ENCODE measurements at places on chromosomes 1 and 21. TPM values are rescaled to one million over a fixed set of nuclear protein-coding genes. Genes with fewer than 3 reads are reported as not detected.
A peak's percentile ranks its signal among the peaks of the same experiment; 100 is the strongest.

CAMSAP2 gene
- total RNA-seq: 30.7 TPM

DNA sequence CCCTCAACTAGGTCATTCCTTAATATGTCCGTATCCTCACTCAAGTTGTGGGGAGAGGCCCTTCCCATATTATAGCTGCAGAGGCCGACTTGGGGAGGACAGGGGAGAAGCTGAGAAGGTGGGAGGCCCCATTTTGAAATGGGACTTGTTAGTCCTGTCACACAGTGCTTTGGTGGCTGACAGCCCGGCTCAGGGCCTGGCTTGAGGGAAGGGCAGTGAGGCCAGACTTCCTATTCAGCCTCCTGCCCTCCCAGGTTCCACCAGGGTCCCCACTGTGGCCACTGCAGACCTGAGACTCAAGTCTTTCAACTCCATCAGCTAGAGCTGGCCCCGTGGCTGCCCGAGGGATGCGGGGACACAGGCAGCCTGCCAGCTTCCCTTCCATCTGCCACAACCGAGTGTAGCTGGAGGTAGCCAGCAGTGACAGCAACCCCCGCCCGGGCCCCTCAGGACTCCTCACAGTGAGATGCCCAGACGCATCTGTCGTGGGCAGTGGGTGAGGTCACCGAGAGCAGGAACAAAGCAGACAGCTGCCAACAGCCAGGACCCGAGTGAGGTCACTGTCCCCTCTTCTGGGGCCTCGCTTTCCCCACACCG, 36.9 kb downstream of the SIM2 start:
- DNase-seq: no peak

CRYAA gene
- total RNA-seq: not detected

GRCh38 chr1:212749821-212750535, 41.6 kb downstream of the NSL1 start:
- peak; percentile 40 for DNase-seq

GRCh38 chr1:41977326-41977725, 58.6 kb upstream of the HIVEP3 start:
- DNase-seq: no peak

- DNase-seq: no peak
Observed at GRCh38 chr1:16090076-16090826, 16.8 kb upstream of the FAM131C start.

NUDT4B gene
- not detected for total RNA-seq

OR14K1 gene
- not detected for total RNA-seq

DNA sequence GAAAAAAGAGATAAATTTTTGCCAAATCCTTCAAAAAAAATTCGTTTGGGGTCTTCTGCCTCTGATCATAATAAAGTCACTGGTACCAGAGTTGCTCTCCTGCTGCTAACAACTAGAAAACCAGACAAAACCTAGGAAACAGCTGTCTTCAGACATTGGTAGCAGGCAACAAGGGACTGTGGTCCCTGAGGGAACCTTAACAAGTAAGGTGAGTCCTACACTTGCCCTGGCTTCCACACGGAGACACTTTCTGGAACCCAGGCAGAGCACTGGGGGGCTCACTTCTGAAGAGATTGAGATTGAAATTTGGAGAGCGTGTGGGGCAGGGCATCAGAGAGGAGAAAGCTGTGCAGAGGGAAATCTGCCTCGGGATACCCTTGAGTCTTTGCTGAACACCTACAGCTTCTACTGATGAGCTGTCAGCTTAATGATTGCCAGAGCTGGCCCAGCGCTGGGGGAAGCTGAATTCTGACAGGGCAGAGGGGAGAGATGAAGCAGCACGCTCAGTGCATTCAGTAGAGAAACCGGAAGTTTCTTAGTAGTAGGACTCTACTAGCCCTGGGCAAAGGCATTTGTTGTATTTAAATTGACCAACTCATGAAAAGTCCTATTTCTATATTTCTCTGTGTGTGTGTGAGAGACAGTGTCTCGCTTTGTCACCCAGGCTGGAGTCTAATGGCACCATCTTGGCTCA, 18.5 kb upstream of the FAM89A start:
- DNase-seq: no peak

CFAP57 gene
- total RNA-seq: 0.11 TPM

MKNK1 gene
- total RNA-seq: 13.4 TPM

- DNase-seq: no peak
Observed at GRCh38 chr1:117339866-117340700, 27.2 kb upstream of the MAN1A2 start.

DNA sequence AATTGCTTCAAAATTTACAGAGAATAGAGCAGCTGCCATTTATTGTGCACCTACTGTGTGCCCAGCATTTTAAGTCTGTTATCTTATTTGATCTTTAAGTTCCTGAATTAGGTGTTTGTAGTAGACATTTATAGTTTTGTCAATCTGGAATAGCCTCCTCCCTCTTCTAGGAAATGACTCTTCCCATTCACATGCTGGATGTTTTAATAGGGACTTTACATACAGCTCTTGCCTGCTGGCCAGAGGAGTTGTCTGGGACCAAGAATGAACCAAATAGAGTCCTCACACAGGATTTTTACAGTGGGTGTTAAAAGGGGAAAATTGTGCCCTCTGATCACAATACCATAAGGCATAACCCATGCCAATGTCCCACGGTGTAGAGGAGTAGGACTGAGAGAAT, 367.1 kb downstream of the PDE4B start:
- DNase-seq: no peak

DNA sequence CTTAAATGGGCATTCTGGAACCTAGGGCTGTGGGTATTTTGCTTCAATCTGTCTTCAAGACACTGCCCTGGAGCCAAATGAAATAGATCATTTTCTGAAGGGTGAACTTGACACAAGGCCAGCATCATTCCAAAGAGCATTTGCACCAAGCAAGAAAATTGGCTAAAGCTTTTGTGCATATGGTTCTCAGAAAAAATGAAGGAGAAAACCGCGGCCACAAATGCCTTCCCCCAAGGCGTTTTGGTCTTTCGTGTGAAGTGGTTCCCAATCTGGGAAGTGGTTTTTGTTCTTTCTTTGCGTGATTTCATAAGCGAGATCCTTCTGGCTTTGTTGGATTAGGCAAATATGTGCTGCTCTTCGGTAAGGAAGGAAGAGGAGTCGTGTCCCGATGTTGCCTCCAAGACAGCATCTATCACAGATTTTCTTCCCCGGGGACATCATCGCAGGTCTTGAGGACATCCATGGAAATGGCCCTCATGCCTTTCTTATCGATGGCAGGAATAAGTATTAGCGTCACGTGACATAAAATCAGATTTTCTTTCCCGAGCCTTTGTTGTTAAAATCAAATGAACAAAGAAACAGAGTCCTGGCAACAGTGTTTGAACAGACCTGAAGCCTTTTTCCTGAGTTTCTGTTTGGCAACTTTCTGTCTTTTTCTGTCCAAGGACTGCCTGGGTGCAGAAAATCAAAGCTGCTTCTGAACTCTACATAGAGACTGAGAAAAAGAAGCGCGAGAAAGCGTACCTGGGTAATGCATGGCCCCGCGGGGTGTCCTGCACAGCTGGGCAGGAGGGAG, 31.0 kb downstream of the ATP5PO start:
- no peak for DNase-seq

DNA sequence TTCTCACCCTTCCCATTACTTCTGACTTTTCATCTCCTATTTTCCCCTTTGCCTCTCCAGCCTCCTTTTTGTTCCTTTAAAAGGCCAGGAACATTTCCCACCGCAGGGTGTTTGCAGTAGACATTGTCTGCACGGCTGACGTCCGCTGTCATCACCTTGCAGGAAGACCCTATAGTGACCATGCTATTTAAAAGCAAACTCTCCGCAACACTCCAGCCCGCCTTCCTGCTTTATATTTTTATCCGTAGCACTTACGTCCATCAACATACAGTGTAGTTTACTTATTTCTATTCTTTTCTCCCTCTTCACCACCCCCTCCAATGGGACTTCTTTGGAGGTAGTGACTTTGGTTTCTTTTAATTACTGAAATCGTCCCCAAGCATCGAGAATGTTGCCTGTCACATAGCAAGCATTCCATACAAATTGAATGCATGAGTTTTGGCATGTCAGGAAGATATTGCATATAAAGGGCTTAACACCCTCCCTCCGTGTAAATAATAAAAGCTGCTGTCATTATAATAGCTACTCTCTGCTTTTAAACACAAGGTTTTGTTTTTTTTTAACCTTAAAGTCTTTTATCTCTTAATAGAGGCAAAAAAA, 19.8 kb downstream of the SLC25A33 start:
- no peak for DNase-seq

DNA sequence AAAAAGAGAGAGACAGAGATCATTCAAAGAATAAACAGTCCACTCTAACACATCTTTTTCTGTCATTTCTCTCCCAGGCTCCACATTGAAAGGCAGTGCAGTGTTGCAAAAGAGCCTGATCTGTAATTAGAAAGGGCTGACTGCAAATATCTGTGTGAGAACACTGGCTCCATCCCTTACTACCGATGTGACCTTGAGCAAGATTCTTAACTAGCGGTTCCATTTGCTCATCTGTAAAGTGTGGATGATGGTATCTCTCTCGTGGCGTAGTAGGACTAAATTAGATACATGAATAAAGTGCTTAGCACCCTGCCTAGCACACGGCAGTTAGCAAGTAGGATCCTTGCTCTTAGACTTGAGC, 26.9 kb upstream of the SLC44A3 start:
- no peak for DNase-seq

LHX8 gene
- total RNA-seq: not detected

RGS7 gene
- 2.0 TPM for total RNA-seq

DNA sequence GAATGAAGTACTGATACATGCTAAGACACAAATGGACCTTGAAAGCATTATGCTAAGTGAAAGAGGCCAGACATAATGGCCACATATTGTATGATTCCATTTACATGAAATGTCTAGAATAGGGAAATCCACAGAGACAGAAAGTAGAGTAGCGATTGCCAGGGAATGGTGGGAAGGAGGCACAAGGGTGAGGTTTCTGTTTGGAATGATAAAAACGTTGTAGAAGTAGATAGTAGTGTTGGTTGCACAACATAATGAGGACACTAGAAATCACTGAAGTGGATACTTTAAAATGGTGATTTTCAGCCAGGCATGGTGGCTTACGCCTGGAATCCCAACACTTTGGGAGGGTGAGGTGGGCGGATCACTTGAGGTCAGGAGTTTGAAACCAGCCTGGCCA, 97.6 kb upstream of the VANGL1 start:
- no peak for DNase-seq

- no peak for DNase-seq
Observed at GRCh38 chr1:54331091-54331772, 75.0 kb downstream of the SSBP3 start.

- no peak for DNase-seq
Observed at GRCh38 chr1:245411245-245412036, 256.7 kb downstream of the KIF26B start.

- DNase-seq: no peak
Observed at GRCh38 chr1:199854686-199855321, 172.7 kb upstream of the NR5A2 start.

FCER1G gene
- 0.90 TPM for total RNA-seq

DNA sequence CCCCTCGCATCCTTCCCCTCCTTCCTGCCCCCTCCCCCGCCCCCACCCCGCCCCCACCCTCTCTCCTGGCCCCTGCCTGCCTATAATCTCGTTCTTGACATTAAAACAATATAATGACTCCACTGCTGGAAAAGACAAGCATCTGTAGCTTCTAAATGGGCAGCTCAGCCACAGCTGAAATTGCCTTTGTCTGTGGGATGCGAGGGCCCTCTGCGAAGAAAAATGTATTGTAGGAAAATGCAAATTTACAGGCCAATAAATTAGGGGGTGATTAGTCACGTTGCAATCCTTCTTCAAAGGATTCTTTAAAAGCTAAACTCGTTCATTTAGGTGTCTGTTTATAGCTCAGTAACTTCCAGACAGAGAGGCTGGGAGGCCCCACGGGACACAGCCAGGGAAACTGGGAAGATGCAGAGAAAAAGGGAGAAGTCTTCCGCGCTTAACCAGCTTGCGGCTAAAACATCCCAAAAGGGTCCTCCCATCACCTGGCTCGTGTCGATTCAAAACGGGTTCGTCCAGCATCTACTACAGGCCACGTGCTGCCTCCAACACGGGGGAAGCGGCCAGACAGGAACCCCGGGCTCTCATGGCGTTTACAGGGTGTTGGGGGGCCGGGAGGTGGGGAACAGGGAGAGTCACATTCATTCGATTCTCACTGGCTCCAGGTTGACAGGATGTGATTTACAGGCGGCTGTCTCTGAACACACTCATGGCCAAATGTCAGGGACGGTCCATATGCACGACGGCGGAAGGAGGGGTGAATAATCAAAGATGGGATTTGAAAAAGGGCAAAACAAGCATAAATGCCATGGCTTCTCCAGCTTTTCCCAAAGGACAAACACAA, 100.5 kb upstream of the ZBTB40 start:
- no peak for DNase-seq

BSND gene
- 0.17 TPM for total RNA-seq

- DNase-seq: no peak
Observed at GRCh38 chr1:66637146-66637545, 103.2 kb downstream of the SGIP1 start.

EVA1C gene
- 0.98 TPM for total RNA-seq

- no peak for DNase-seq
Observed at GRCh38 chr1:13775459-13775858, 75.5 kb downstream of the PRDM2 start.

DNA sequence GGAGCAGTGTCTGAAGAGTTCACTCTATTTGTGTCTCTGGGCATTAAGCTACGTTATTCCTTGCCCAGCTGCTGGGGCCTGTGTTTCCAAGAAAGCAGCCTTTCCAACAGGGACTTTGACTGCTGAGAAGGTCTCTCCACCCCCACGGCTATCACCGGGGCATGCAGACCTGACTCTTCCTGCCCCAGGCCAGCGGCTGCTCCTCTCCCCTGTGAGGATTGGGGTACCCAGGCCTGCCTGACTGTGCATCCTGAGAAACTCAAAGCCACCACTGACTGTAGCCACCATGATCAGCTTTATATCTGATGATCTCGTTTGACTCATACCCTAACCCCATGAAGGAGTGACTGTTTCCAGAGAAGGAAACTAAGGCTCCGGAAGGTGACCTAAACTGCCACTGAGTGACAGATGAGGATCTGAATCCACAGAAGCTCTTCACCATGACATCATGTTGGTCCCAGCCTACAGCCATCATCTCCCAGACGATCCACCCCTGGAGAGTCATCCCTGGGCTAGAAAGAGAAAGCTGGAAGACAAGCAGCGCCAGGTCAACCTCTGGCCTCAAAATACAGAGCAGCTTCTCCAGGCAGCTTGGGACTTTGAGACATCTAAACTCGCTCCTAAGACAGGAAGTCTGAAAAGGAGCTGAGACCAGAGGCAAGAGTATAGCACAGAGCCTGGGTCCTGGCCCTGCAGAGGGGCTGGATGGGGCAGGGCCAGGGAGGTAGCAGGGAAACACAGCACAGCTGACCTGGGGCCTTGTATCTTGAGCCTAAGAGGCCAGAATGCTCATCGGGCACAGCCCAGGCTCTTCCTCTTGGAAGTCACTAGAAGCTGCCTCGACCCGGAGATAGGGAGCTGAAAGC, 244.0 kb upstream of the VAMP3 start:
- no peak for DNase-seq

- no peak for DNase-seq
Observed at GRCh38 chr1:11989669-11990068, 9.4 kb downstream of the MFN2 start.

ETV3L gene
- total RNA-seq: 0.96 TPM

GRCh38 chr1:91635763-91636162, 135.1 kb downstream of the CDC7 start:
- DNase-seq: no peak

CR1L gene
- total RNA-seq: 0.37 TPM

- no peak for DNase-seq
Observed at GRCh38 chr1:41924911-41925310, 6.2 kb upstream of the HIVEP3 start.
